ENCODE measurements at places on chromosomes 4 and X. TPM values are rescaled to one million over a fixed set of nuclear protein-coding genes. Genes with fewer than 3 reads are reported as not detected.

DNA sequence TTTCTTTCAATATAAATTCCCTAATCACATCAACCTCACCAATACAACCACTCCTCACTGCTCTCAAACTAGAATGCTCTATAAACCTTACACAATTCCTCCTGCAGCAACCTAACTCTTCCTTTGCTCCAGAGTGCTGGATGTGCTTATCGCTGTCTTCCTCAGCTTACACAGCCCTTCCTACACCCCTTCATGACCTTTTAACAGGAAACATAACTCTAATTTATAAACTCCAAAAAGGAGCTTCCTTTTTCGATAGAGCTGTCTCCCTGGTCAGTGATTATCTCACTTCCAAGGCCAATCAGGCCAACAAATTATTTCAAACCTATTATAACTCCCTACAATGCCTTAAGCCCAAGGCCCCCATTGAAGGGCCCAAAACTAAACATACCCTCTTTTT is 78.8 kb downstream of the COQ2 start:
- H3K36me3 ChIP-seq, result no peaks in the 10 kb centered on the region
- no peak for DNase-seq
- no peak overlapping the region for H3K4me3 ChIP-seq
- H3K27me3 ChIP-seq, result no peaks in the 10 kb centered on the region

GRCh38 chrX:110866421-110866820 is 70.8 kb upstream of the CHRDL1 start:
- H3K36me3 ChIP-seq, result no peaks in the 10 kb centered on the region
- DNase-seq, result no peak
- H3K27ac ChIP-seq, result no peak overlapping the region
- H3K4me3 ChIP-seq, result no peak overlapping the region
- no peaks in the 10 kb centered on the region for H3K27me3 ChIP-seq

DNA sequence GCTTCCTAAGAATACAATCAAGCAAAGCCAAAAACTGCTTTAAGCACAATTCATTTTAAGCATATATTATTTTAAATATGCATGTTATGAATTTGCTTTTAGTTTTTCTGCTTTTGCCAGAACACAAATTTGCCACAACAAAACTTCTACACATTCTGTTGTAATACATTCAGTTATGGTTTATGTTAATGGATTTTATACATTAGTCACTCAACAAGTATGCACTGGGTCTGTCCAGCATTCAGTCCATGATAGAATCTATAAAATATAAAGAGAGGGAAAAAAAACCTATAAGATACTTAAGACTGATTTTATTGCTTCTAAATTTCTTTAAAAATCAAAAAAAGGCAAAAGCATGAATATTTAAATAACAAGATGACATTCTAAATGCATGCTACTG is 22.2 kb downstream of the IQCM start:
- no peaks in the 10 kb centered on the region for H3K4me1 ChIP-seq
- H3K27me3 ChIP-seq, result no peaks in the 10 kb centered on the region
- H3K36me3 ChIP-seq, result no peaks in the 10 kb centered on the region

DNA sequence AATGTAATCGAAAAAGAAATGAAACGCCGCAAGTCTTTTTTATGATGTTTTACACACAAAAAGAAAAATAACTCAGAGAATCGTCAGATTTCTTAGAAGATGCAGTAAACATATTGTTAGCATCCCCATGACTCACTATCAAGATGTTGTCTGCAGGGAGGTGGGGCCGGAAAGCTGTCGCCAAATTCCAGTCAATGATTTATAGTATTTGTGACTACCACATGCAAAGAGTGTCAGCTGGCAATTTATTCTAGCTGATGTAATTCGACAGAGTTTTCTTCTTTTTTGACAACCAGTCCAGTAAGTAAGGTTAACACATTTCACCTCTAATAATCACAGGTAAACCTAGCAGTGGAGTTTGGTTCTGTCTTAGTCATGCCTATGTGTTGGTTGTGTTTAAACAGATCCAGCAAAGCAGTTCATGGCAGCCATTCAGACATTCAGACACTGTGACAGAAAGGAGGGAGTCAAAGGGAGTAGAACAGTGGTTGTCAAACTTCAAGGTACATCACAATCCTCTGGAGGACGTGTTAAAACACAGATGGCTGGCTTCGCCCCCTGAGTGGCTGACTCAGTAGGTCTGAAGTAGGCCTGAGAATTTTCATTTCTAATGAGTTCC is 19.8 kb upstream of the PPP1R2C start:
- no peaks in the 10 kb centered on the region for H3K4me1 ChIP-seq
- no peak for DNase-seq
- H3K4me3 ChIP-seq, result no peak overlapping the region
- no peaks in the 10 kb centered on the region for H3K27me3 ChIP-seq
- H3K36me3 ChIP-seq, result no peaks in the 10 kb centered on the region

GRCh38 chr4:8547108-8547911 is 32.9 kb upstream of the GPR78 start:
- DNase-seq, result no peak
- no peaks in the 10 kb centered on the region for H3K27me3 ChIP-seq
- no peaks in the 10 kb centered on the region for H3K4me1 ChIP-seq
- H3K27ac ChIP-seq, result no peak overlapping the region

GRCh38 chrX:64204701-64205440 is 637 bp downstream of the AMER1 start:
- H3K4me3 ChIP-seq, result peak overlapping the region; percentile 66
- peaks cover 21% of the 10 kb centered on the region for H3K4me1 ChIP-seq
- H3K36me3 ChIP-seq, result no peaks in the 10 kb centered on the region
- H3K27ac ChIP-seq, result peak overlapping the region; percentile 88

- peak overlapping the region; percentile 3 for H3K27ac ChIP-seq
- H3K36me3 ChIP-seq, result no peaks in the 10 kb centered on the region
- H3K4me1 ChIP-seq, result peaks cover 5% of the 10 kb centered on the region
These were observed 100.2 kb downstream of the LNX1 start for GRCh38 chr4:53490965-53491622.

DNA sequence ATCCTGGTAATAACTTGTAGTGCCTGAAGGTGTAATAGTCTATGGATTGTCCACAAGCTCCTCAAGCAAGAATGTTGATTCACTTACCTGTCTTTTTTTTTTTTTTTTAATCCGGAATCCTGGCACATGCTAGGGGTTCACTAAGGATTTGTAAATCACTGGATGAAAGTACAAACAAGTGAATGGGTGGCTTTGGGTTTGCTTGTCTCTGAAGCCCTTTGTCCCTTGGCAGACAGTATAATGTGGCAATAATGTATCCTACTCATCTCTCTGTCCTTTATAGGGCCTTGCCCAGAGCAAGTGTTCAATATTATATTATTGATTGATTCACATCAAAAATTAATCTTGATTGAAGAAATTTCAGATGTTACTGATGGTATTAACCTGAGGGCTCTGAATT is 334.0 kb upstream of the CPEB2 start:
- DNase-seq, result no peak
- no peak overlapping the region for H3K4me3 ChIP-seq
- H3K27ac ChIP-seq, result no peak overlapping the region
- no peaks in the 10 kb centered on the region for H3K4me1 ChIP-seq
- no peaks in the 10 kb centered on the region for H3K27me3 ChIP-seq

DNA sequence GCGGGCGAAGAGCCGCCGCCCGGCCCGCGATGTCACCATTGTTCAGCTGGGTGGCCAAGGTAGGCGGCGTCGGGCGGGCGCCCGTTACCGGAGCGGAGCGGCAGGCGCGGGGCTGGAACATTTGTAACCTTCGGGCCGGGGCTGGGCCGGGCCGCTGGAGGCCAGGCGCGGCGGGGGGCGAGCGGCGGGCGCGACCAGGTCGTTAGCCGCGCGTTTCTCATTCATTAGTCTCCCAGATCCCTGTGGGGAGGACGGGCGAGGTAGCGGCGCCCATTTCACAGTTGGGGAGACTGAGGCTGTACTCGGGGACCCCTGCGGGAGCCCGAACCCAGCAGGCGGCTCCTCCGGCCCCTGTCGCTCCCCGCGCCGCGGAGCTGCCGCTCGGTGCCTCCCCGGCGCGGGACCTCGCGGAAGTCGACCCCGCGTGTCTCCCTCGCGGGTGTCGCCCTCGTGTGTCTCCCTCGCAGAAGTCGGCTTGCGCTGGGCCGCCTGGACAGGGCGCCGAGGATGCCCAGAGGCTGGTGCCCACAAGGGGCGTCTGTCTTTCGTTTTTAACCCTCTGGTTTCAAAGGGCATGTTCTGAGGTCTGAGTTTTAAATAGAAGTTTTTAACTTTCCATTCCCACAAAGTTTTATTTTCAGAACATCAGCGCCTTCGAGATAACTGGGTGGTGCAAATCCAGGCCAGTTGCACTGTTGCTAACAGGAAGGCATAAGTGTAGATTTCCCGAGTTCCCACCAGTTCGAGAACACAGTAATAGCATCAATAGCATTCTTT is 17.5 kb downstream of the PTTG2 start:
- peaks cover 30% of the 10 kb centered on the region for H3K4me1 ChIP-seq
- H3K36me3 ChIP-seq, result no peaks in the 10 kb centered on the region
- peak overlapping the region; percentile 65 for H3K4me3 ChIP-seq
- H3K27me3 ChIP-seq, result no peaks in the 10 kb centered on the region
- DNase-seq, result peak; percentile 68
- H3K27ac ChIP-seq, result peak overlapping the region; percentile 92

DNA sequence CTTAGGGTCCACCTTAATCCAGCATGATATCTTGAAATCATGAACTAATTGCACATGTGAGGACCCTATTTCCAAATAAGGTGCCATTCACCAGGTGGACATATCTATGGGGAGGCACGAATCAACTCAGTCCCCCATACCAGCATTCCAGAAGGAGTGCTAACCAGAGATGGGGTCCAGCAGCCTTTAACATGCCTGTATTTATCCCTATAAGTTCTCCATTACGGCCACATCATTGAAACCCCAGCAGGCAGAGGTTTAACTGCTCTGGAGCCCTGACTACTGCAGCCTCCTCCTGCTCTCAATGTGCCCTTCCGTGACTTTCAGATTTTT is 3.2 kb upstream of the ASMTL start:
- H3K27ac ChIP-seq, result no peak overlapping the region
- H3K36me3 ChIP-seq, result no peaks in the 10 kb centered on the region
- DNase-seq, result no peak

Gene DCAF8L2
- total RNA-seq, result not detected

Gene DDX53
- not detected for total RNA-seq

Gene SYTL4
- total RNA-seq, result 2.5 TPM
